A549 treated with ZK216348 at 1 μM for 4 hours (cell line): ENCODE measurements at places on chromosomes 6 and 20. TPM values are rescaled to one million over a fixed set of nuclear protein-coding genes. Genes with fewer than 3 reads are reported as not detected.

The OR12D2 gene
- not detected in 5 replicates for total RNA-seq

The ECT2L gene
- not detected in 5 replicates for total RNA-seq

The DDX27 gene
- total RNA-seq, result 61.4 to 68.1 TPM (median 63.3 TPM) in 5 replicates

The SLC26A8 gene
- total RNA-seq, result not detected in 5 replicates

The B3GAT2 gene
- total RNA-seq, result 0.02 to 0.05 TPM in 2 of 5 replicates, not detected in the others

The PBOV1 gene
- total RNA-seq, result not detected in 5 replicates

The CLPSL1 gene
- total RNA-seq, result not detected in 5 replicates
